Kidney (tissue), 22 donors: ENCODE measurements at places on chromosomes 7 and 10. TPM values are rescaled to one million over a fixed set of nuclear protein-coding genes. Genes with fewer than 3 reads are reported as not detected.

Gene MSS51
- 2.4 TPM for total RNA-seq

GRCh38 chr10:124053971-124054370, 39.4 kb downstream of the CHST15 start:
- no peaks in the 10 kb centered on the region for H3K27me3 ChIP-seq
- no peak overlapping the region for H3K27ac ChIP-seq
- peaks cover 2% of the 10 kb centered on the region for H3K4me1 ChIP-seq
- no peaks in the 10 kb centered on the region for H3K36me3 ChIP-seq
- no peak for DNase-seq

Gene NOS3
- total RNA-seq: 51.7 TPM

Gene ATOH7
- 0.16 TPM for total RNA-seq

Gene TSPAN14
- total RNA-seq: 183 TPM

DNA sequence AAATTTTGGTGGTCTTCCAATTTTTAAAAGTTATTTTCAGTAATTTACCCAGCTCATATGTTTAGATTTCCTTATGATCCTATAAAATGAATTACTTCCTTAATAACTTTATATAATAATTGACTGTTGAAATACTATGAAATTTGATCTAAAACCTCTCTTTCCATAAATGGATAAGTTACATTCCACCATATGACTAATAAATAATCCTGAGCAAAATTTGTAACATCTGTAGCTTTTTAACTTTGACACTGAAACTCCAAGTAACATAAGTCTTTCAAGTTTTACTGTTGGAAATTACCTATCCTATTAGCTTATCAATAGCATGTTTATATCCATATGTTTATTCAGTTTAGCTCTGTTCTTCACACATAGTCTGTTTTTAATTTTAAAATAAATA, 85.3 kb downstream of the HECTD2 start:
- H3K4me3 ChIP-seq: no peak overlapping the region
- no peaks in the 10 kb centered on the region for H3K4me1 ChIP-seq
- no peak overlapping the region for H3K27ac ChIP-seq
- H3K36me3 ChIP-seq: no peaks in the 10 kb centered on the region
- H3K27me3 ChIP-seq: no peaks in the 10 kb centered on the region
- no peak for DNase-seq

GRCh38 chr7:4550117-4550516, 132.0 kb upstream of the FOXK1 start:
- no peaks in the 10 kb centered on the region for H3K27me3 ChIP-seq
- no peak overlapping the region for H3K27ac ChIP-seq
- no peaks in the 10 kb centered on the region for H3K4me1 ChIP-seq
- no peak overlapping the region for H3K4me3 ChIP-seq

Gene PNLIP
- not detected for total RNA-seq

DNA sequence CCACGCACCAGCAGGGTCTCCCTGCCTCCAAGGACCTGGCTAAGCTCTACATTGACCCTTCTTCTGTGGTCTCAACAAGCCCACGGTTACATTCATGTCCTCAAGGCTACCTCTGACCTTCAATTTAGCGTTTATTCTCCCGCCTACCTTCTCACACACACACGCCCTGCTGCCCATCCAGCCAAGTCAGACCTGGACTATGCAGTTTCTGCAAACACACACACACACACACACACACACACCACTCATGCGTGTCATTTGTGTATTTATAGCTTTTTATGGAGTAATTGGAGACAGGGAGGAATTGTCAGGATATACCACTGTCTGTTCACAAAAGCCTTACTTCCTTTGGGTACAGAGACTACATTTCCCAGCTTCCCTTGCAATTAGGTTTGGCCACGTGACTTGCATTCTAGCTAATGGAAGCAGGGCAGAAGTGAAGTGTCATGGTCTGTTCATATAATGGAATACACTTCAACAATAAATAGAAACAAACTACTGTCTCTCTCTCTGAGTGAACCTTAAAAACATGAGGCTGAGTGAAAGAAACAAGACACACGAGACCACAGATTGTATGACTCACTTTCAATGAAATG, 53.8 kb upstream of the CPXM2 start:
- H3K4me1 ChIP-seq: no peaks in the 10 kb centered on the region
- no peak overlapping the region for H3K27ac ChIP-seq
- no peaks in the 10 kb centered on the region for H3K27me3 ChIP-seq
- H3K4me3 ChIP-seq: no peak overlapping the region

Gene ZP3
- 17.5 TPM for total RNA-seq
